ENCODE measurements at places on chromosomes 5 and 9.

- peak; percentile 55 for DNase-seq
These were observed 38.9 kb downstream of the CDH6 start for GRCh38 chr5:31232273-31232888.

DNA sequence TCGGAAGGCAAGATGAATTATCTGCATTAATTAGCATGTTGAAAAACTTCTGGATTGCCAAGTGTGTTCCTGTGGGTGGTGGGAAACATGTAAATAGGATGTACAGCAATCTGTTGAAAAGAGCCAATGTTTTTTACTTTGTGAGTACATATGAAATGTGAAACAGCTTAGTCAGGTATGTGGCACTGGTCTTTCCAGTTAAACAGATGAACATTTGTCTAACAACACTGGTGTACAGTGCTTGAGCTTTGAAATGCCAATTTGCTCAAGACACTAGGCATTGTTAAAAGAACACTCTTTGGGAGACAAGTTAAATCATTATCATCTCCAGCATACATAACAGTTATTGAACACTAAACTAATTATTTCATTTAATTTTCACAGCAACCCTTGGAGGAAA lies 107.3 kb upstream of the SLC24A2 start:
- no peak for DNase-seq

- peak; percentile 74 for DNase-seq
These were observed 53.4 kb downstream of the MAN2A1 start for GRCh38 chr5:109743041-109743531.

DNA sequence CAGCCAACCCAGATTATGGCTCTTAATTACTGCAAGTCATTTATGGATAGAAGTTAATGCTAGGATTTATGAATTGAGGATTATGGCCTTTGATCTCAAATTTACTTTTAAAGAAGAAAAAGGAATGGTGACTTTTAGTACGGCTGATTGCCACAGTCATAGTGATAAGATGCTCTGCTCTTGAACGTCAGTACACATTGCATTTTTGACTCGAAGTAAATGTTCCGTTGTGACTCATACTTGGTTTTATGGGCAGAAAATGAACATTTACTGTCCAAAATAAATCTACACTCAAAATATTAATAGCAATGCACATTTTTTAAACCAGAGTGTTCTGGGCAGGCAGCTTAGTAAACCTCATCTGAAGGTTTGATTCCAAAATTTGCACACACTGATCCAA lies 830 bp downstream of the ADAMTSL1 start:
- no peak for DNase-seq

DNA sequence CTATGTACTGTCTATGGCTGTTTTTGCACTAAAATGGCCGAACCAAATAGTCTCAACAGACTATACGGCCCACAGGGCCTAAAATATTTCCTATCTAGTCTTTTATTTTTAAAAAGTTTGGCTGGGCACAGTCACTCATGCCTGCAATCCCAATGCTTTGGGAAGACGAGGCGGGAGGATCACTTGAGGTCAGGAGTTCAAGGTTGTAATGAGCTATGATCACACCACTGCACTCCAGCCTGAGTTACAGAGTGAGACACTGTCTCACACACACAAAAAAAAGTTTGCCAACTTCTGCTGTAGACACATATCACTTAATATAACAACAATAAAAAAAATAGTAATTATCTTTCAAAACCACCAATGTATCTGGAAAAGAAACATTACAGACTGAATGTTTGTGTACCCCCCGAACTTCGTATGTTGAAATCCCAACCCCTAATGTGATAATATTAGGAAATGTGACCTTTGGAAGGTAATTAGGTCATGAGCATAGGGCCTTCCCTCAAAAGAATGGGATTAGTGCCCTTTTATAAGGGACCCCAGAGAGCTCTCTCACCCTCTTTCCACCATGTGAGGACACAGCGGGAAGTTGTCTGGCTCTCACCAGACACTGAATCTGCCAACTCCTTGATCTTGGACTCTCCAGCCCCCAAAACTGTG lies 53.5 kb upstream of the HK3 start:
- DNase-seq, result no peak

- peak; percentile 19 for DNase-seq
These were observed 11.9 kb downstream of the GNPDA1 start for GRCh38 chr5:142000704-142001484.

- no peak for DNase-seq
These were observed 5.3 kb upstream of the SOX30 start for GRCh38 chr5:157657516-157657915.

DNA sequence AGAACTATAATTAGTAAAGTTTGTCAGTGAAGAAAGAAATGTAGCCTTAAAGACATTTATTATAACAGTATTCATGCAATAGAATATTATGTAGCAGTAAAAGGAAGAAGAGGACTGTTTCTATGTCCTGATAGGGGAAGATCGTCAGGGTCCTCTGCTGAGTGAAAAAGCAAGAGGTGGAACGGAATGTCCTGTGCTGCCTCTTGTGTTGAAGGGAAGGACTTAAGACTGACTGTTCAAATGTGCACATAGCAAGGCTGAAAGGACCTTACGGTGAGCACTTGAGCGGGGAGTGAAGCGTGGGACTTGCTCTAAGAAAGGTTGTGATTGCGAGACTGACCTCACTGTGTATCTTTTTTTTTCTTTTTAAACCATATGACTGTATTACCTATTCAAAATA lies 63.2 kb downstream of the SNX24 start:
- no peak for DNase-seq

- DNase-seq, result no peak
These were observed 10.1 kb downstream of the LHFPL2 start for GRCh38 chr5:78638423-78638822.

DNA sequence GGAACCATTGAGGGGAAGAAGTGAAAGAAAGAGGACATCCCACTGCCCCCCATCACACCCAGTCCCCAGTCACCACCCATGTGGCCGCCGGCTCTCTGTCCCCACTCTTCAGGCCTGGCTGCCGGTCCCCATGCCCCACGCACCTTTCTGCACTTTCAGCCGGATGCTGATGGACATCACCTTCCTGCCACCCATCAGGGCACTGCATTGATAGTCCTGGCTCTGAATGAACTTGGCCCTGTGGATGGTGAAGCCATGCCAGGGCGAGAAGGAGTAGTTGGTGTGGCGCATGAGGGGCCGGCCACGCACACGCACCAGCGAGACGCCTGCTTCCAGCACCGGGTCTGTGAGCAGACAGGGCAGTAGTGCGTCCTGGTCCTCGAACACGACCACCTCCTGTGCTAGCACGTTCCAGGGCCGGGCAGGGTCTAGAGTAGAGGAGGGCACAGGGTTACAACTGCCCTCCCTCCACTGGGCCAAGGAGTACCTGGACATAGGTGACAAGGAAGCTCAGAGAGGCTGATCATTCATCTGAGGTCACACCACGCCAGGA lies 6.4 kb downstream of the CSF1R start:
- DNase-seq, result no peak

DNA sequence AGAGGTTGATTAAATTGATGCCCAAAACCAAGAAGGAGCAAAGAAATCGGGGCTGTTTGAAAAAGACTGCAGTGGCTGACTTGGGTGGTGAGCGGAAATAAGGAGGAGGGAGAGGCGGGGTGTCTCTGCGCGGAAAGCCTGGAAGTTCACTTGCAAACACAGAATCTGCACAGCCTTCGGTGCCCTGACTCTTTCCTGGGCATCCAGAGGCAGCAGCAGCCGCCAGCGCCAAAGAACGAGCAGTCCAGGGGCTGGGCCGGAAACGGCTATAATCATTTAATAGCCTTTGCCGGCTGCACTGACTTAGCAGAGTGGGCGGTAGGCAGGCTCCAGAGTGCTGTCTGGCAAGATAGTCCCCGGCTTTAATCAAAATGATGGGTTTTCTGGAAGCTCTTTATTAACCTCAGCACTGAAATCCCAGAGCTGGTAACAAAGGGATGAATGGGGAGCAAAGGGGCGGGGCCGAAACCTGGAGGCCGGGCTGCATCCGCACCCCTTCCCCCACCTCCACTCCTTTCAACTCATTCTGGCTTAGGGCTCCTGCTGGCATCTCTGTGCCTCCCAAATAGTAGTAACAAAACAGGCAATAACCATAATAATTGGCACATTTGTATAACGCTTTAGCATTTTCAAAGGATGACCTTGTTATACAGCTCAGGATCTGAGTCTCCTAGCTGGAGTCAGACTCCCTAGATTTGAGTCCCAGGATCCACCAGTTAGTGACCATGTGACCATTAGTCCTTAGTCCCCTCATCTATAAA lies 35.7 kb downstream of the PCDHAC2 start:
- DNase-seq, result no peak

DNA sequence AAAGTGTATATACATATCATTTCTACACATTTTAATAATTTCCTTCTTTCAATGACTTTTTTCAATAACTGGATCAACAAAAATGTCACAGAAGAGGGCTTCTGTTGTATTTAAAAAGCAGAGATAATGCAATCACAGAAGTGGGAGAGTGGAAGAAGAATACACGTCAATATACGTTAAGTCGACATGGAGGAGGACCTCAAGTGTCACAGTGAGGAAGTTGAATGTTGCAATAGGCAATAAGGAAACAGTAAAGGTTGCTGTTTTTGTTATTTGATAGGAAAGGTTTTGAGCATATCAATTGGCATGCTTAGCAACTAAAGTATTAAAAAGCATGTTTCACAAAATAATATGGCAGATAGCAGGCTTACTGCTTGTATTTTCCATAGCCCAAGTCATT lies 184.0 kb upstream of the NR4A3 start:
- peak; percentile 85 for DNase-seq

GRCh38 chr9:119165131-119165530 lies 204.1 kb downstream of the BRINP1 start:
- DNase-seq, result no peak

DNA sequence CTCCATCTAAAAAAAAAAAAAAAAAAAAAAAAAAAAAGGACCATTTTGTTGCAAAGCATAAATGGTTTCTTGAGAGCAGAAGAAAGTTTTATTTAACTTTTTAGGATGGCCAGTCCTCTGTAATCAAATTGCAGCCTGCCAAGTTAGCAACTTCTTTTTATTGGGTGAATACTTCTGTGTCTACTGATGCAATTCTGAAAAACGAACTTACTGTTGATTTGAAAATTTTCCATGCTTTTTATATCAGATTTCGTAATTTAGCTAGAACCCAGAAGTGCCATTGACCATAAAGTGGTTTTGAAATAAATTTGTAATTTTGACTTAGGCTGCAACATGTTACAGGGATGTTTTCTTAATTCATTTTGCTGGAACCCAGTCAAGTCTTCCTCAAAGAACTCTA lies 269.1 kb upstream of the ACTBL2 start:
- DNase-seq, result no peak

DNA sequence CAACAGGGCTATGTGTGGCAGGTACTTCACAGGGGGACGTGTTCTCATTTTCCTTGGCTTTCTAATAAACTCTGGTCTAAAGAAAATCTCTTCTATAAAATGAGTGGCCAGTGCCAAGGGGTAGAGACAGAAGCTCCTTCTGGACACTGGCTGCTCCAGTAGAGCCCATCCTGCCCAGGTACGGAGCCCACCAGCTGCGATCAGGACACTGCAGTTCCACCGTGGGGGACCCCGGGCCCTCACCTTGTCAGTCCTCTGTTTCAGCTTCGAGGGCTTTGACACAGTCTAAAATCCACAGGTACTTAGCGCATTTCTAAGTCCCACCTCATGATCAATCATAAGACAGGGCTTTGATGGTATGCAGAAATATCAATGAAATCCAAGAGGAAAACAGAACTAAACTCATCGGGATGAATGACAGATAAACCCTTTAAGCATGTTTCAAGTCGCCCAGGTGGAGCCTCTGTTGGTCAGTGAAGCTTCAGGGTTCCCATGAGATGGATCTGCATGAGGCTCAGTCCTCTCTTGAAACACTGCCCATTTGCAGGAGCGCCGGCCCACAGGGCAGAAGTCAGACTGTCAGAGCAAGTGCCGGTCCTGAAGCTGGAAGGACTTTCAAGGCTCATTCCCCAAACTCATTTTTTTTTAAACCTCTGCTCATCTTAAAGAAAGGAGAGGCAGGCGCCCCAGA lies 20.3 kb upstream of the TERT start:
- no peak for DNase-seq

DNA sequence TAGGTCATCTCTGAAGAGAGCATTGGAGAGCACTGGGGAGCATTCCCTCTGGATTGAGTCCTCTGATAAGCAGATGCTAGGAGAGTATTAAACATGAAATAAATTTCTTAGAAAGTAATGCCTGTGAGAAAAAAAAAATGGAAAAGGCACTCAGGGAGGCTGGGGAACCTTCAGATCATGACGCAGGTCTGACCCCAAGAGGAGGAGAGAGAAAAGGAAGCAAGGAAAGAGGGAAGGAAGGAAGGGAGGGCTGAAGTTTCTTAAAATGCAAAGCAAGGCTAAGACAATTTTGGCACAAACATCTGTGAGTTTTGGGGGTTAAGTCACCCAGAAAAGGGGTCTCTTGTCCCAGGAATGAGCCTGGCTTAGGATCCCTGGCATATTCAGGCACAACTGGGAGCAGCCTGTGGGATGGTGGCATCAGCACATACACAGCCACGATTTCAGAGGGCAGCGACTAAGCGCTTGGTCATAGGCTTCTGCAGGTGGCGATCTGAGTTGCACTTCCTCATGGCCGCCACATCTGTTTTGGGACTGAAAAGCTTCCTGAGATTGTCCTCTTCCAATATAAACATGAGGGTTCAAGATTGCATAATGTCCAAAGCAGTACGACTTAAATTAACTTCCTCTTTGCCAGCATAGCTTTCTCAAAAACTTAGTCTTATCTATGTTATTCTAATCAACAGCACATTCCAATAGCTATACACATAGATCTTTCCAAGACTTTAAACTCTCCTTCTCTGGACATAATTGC lies 692.7 kb downstream of the DNAH5 start:
- DNase-seq, result peak; percentile 38

- no peak for DNase-seq
These were observed 85.2 kb upstream of the ADAMTS2 start for GRCh38 chr5:179430193-179431175.

DNA sequence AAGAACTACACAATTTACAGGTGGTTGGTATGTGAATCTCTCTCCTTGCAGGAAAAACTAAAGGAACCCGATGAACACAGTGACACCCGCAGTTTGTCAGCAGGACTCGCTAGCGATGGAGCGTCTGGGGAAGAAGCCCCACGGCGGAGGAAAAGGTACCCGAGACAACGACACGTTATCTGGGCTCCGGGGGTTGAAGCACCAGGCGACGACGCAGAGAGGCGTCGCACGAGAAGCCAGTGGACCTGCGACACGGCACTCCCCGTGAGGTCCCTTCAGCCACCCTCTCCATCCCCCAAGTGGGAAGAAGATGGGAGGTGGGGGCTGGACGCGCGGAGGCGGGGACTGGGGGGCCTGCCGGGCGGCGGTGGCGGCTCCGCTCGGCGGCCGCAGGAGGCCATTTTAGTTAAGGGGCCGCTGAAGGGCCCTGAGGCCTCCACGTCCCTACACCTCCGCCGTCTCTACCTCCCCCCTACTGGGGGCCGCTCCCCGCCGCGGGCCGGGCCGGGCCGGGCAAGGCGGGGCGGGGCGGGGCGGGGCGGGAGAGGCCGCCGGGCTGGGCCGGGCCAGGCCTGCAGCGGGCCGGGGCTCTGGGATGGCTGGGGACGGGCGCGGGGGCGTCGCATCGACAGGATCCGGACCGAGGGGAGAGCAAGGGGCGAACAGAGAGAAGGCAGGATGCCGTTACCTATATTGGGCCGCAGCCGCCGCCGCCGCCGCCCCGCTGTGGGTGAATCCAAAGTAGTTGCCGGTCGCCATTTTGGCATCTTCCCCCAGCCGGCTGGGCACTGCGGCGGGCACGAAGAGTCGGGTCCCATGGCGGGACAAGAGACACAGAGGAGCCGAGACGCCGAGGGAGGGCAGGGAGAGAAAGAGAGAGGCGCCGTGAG lies 754 bp downstream of the ZFR start:
- DNase-seq, result peak; percentile 35

GRCh38 chr5:39759701-39760100 lies 334.9 kb upstream of the DAB2 start:
- DNase-seq, result no peak

- no peak for DNase-seq
These were observed 12.0 kb upstream of the PCSK5 start for GRCh38 chr9:75878488-75878860.

All from suppressor macrophage (primary cell).